ENCODE measurements at places on chromosomes 12 and 14.
A peak's percentile ranks its signal among the peaks of the same experiment; 100 is the strongest.

DNA sequence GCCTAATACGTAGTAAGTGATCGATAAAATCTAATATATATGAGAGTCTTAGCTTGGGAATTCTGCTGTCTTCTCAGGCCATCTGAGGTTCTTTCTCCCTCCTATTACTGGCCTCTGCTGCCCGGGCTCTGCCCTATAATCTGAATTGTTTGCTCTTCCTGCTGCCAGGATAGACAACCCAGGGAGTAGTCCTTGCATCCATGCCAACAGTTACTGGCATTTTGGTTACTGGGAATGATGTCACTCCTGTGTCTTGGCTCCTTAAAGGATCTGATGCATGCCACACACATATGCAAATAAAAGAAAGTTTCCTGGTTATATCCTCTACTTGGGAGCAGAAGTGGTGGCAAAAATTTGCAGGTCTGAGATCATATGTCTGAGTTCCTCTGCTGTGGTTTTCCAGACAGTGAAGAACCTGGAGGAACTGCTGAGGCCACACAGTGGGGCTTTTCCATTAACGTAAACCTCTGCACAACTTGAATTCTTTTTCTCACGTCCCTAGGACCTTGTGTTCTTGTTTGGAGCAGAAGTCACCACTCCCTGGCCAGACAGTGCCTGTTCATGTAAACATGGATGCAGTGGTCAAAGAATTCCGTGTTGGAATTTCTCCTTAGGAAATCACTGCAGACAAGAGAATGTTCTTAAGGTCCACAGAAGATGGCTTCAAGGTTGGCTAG lies 320.6 kb upstream of the TBX3 start:
- DNase-seq = no peak

- DNase-seq = peak; percentile 55
Measured at GRCh38 chr12:91249518-91250272, 67.1 kb upstream of the DCN start.

DNA sequence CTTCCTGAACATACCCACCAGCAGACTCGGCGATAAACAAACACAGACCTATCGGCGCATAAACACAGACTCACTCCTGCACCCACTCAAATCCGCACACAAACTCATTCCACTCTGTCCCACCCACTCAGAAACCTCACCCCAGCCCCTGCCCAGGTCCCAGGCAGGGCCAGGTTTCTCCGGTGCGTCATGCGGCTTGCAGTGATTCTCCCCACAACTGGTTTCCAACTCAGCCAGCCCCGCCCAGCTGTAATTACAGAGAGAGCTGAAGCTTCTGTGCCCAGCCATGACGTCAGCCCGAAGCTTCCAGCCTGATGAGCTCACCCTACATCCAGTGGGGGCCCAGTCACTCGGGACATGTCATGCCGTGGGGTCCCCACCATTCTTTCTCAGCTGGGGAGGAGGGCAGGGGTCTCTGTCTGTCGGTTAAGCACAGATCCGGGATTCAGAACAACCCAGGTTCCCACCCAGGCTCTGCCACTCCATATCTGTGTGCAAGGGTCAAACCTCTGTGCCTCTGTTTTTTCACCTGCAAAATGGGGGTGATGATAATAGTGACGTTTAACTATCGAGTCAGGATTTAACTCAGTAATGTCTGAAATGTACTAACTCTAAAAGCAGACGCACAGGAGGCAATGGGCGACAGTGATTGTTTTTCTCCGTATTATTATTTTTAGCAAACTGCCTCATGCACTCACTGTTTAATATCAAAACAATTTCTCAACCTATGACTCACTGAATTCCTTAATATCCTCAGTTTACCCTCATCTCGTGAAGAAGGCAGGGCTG lies 2.3 kb upstream of the HSPB8 start:
- DNase-seq = peak; percentile 87

GRCh38 chr12:42809226-42809625 lies 219.7 kb upstream of the PRICKLE1 start:
- DNase-seq = peak; percentile 91

DNA sequence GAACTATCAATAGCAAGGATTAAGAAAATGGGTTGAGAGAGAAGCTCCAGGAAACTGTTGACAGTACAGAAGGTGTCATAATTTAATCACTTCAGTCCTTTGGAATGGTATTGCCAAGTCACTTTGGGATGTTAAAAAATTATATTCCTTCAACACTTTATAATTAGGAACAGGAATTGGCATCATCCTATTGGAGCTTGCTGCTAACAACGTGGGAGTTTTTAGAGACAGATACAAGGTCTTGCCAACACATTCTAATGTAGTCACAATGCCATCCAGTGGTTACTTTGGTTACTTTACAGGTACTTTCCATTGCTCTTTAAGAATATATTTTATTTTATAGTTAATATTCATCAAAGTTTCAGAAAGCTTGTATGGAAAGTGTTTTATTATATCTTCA lies 310.1 kb downstream of the SYT1 start:
- peak; percentile 62 for DNase-seq

GRCh38 chr12:29795715-29796114 lies 12.0 kb upstream of the TMTC1 start:
- DNase-seq = no peak

- DNase-seq = no peak
Measured at GRCh38 chr14:54132496-54132895, 175.9 kb upstream of the BMP4 start.

GRCh38 chr14:97282210-97283004 lies 485.2 kb downstream of the VRK1 start:
- no peak for DNase-seq

GRCh38 chr12:95411057-95411456 lies 62.9 kb upstream of the METAP2 start:
- no peak for DNase-seq

GRCh38 chr14:53591816-53592215 lies 364.8 kb downstream of the BMP4 start:
- DNase-seq = peak; percentile 14

GRCh38 chr14:52609445-52610044 lies 56.9 kb downstream of the GPR137C start:
- DNase-seq = no peak

GRCh38 chr14:94775091-94775870 lies 5.4 kb upstream of the GSC start:
- DNase-seq = no peak

- no peak for DNase-seq
Measured at GRCh38 chr12:108299516-108299915, 39.6 kb downstream of the CMKLR1 start.

- DNase-seq = no peak
Measured at GRCh38 chr12:98294051-98294805, 221.2 kb upstream of the TMPO start.

DNA sequence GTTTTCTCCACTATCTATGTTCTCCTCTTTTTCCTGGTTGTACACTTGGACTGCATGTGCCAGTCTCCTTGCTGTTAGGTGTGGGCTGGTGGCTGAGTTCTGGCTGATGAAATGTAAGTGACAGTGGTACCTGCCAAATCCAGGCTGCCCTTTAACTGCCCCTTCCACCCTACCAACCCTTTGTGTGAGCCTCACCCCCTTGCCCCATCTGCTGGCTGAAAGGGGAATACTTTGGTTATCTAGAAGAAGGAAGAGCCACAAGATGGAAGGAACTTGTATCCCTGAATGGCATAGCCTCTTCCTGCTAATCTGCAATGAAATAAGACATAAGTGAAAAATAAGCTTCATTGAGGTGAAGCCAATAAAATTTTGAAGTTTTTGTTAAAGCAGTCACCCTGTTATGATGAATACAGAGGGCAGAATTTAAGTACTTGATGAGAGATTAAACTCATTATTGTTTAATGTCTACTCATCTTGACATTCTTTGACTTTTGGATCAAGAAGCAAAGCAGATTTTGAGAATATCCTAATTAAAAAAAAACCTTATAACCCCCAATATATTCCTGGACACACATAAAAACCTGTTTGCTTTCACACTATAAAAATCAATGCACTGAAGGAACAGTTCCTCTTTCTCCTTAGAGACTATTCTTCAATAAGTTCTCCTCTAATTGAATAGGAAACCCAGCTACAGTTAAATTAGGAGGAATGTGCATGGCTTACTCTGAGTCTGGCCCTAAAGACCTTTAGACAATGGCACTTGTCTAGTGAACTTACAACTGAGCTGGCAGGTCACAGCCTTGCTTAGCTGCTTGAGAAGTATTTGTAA lies 262.6 kb upstream of the BTG1 start:
- DNase-seq = peak; percentile 38

GRCh38 chr12:98224584-98225221 lies 290.7 kb upstream of the TMPO start:
- DNase-seq = peak; percentile 31

GRCh38 chr12:83856803-83857202 lies 1055.8 kb downstream of the SLC6A15 start:
- no peak for DNase-seq

- DNase-seq = no peak
Measured at GRCh38 chr14:22803687-22803974, 11.6 kb downstream of the SLC7A7 start.

DNA sequence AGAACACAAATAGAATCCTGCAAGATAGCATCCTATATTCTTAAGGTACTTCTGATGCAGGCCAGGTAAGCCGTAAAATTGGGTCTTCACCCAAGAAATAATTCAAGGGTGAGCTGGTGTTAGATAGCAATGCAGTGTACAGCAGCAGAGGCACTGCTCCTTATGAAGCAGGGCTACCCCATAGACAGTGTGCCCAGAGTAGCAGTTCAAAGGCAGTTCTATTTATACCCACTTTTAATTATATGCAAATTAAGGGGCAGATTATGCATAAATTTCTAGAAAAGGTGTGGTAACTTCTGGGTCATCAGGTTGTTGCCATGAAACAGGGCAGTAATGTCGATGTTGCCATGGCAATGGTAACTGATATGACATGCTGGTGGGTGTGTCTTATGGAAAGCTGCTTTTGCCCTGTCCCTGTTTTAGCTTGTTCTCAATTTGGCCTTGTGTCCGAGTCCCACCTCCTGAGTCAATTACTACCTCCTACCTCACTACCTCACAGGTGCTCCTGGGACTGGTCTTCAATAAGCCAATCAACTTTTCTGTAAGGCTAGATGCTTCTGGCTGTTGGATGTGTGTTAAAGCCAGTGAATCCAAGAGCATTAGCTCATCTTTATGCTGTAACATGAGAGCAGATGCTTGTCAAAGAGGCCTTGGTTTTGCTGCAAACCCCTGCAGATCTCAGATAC lies 61.0 kb downstream of the PPM1A start:
- DNase-seq = no peak

DNA sequence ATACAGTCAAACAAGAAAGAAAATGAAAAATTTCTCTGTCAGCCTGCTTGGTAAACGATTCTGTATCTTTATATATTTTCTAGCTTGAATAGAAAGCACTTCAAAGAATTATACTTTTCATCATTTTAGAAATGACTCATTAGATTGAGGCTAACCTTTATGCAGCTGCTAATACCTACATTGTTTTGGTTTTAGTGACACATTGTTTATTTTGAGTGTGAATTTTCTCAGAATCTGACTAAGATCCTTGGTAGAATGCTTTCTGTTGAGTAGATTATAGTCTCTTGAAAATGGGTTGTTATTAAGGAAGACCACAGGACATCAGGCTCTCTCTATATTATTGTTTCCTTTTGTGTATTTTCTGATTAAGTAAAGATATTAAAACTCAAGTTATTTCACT lies at the start of gene PMCH:
Gene PMCH (minus strand): TSS at position 45 of the 400 bp plus-strand sequence. CDS start 63 bp downstream, outside the sequence.
- peak; percentile 14 for DNase-seq

DNA sequence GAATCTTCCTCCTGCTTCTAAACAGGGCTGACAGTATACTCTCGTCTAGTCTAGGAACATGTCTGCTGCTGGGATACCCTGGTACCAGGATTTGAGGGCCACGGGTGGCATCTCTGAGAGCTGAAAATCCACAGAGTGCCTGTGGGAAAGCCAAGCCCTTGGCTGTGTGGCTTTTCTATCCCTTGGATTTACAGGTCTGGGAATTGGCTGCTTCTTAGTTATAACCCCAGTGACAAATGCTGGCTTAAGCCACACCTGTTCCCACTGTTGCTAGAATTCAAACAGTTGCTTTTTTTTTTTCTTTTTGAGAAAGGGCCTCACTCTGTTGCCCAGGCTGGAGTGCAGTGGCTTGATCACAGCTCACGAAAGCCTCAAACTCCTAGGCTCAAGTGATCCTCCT lies 14.3 kb upstream of the RIN3 start:
- DNase-seq = no peak

- DNase-seq = no peak
Measured at GRCh38 chr14:100085462-100085861, 20.2 kb downstream of the EVL start.

GRCh38 chr12:7864601-7865150 lies 8.0 kb downstream of the SLC2A14 start:
- no peak for DNase-seq

DNA sequence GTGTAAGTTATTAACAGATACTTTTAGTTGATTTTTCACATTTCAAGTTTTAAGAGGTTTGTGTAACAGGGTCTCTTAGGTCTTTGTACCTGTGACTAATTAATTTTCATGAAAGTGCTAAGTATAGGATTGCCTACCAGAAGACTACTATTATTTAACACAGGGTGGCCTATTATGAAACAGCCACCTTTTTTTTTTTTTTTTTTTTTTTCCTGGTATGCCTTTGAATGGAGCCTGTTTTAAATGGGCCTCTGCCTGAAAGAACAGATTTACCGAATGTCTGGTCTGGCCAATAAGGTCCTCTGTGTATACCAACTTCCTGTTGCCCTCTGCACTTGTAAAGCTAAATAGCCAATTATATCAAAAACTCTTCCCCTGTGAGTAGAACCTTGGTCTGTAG lies 62.5 kb downstream of the SLC38A6 start:
- no peak for DNase-seq

GRCh38 chr14:103367995-103368394 lies 17.2 kb upstream of the MARK3 start:
- peak; percentile 60 for DNase-seq

DNA sequence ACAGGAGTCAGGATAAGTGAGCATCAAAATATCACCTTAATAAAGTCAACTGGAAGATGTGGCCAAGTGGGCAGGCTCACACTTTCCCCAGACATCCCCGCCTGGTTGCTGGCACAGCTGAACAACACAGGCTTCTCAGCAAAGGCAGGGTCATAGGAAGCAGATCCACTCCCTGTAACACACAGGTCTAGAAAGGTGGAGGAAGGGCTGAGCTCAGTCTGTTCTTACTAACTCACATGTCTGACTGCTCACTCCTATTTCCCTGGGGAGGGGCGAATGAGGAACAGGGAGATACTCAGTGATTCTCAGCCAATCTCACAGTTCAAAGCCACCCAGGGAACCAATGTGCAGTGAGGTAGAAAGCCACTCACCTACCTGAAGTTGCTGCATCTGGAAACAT lies 45.0 kb upstream of the AMN1 start:
- no peak for DNase-seq

- no peak for DNase-seq
Measured at GRCh38 chr12:95851606-95852005, 7.1 kb upstream of the SNRPF start.

- no peak for DNase-seq
Measured at GRCh38 chr12:93745286-93745685, 68.1 kb downstream of the CRADD start.

- no peak for DNase-seq
Measured at GRCh38 chr12:7716381-7716780, 5.1 kb downstream of the DPPA3 start.

DNA sequence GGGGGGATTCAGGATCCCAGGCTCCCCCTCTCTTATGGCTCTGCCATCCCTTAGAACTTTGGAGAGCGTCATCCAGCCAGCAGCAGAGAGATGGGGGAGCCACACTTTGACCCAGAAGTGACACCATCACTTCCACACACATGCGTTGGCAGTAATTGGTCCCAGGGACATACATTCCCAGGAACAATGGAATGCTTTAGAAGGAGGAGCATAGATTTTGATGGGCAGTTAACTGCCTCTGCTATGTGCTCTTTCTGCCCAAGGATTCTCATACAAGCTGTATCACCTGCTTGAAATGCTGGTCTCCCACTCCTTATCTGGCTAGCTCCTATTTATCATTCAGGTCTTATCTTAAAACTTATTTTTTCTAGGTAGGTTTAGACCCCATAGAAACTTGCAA lies 109.0 kb upstream of the RPH3A start:
- no peak for DNase-seq
